Muscle of back (tissue), 13 donors: ENCODE measurements at places on chromosomes 5 and 9. TPM values are rescaled to one million over a fixed set of nuclear protein-coding genes. Genes with fewer than 3 reads are reported as not detected.

Gene ADAMTS2
- 45.7 TPM for polyA plus RNA-seq

Gene ADAMTS12
- polyA plus RNA-seq, result 18.5 TPM

Gene CORO2A
- polyA plus RNA-seq, result 0.29 TPM

Gene GPR150
- polyA plus RNA-seq, result 0.13 TPM

Gene TMEM215
- polyA plus RNA-seq, result 2.4 TPM

Gene MYOT
- 246 TPM for polyA plus RNA-seq

Gene HEMGN
- 5.7 TPM for polyA plus RNA-seq

Gene DIMT1
- 23.6 TPM for polyA plus RNA-seq

Gene SLC6A18
- not detected for polyA plus RNA-seq

Gene NR2F1-AS1
- polyA plus RNA-seq, result 3.3 TPM

Gene CTNND2
- 0.92 TPM for polyA plus RNA-seq

Gene OR5C1
- not detected for polyA plus RNA-seq

Gene TRIM32
- 12.6 TPM for polyA plus RNA-seq

Gene SPINK13
- polyA plus RNA-seq, result 0.23 TPM

Gene GLT6D1
- not detected for polyA plus RNA-seq

Gene SLC36A2
- polyA plus RNA-seq, result 0.10 TPM

Gene HIGD2A
- 180 TPM for polyA plus RNA-seq

Gene GLDC
- polyA plus RNA-seq, result 0.51 TPM

Gene ORM1
- not detected for polyA plus RNA-seq
